Head of caudate nucleus (tissue), 42 donors: ENCODE measurements at places on chromosomes 12 and 14.

DNA sequence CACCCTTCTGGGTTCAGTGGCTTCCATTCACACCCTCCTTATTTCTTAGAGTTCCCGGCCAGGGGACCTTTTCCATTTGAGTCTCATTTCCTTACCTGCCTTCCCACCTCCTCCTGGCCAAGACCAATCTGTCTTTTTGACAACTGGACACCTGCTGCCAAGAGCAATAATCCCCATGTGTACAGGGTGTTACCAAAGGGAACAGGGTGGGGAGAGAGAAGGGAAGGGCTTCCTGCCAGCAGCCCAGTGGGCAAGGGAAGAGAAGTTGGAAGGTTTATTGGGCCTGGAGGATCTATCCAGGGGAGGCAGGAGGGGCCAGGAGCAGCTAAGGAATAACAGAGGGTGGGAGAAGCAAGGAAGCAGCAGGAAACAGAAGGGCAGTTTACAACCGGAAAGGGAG, 346.2 kb downstream of the C12orf75 start:
- no peak for DNase-seq

DNA sequence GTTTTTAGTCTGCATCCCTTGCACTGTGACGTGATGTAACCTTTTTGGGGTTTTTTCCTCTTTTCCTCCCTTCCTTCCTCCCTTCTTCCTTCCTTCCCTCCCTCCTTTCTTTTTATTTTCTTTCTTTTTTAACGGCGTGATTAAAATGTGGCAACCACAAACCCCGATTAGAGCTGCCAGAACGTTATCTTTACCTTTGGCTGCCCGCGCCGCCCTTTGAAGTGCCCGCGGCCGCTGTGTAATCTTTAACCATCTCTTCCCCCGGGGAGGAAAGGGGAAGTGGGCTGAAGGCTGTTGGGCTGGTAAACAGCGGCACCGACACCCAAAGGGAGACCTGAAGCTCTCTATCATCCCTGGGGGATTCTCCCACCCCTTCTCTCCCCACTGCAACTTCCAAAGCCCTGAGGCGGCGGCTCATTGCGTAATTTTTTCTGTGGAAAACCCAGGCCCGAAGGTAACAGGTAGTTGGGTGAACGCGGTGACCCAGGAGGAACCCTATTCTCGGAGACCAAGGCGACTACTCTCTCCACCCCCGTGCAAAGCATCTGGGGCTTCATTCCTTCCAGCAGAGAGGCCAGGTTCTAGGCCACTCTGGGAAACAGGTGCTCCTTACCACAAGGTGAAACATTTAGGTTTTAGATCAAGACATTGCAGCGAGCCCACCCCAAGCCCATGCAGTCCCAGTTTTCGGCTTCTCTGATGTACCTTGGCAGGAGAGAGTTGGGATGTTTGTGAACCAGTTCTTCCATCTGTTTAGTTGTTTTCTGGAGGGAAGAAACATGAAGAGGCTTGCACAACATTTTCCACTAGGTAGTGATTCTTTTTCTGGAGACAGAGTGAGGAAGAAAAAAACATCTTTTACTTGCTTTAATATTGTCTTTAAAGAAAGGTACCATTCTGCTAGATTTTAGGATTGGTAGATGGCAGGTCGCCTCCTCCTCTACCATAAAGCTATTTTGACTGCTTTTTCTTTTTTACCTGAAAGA, 1.5 kb downstream of the LGR5 start:
- no peak for DNase-seq

DNA sequence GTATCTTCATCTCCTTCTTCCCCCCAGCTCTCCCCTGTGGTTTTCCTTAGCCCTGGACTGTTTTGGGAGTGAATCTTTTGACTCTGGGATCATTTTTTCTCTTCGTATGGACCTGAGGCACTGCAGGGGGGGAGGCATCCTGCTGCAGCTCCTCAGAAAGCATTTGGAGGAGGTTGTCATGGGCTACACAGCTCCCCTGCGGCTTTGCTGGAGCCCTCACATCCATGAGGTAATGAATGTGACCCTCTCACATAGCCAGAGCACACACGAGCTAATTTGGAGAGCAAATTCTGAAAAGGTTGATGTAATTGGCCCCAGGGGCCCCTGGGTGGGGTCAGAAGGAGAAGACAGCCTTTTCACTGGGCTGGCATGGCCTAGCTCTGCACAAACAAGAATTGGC, 110.9 kb downstream of the PAH start:
- no peak for DNase-seq

GRCh38 chr12:131418121-131418520, 292.8 kb upstream of the SFSWAP start:
- no peak for DNase-seq

- no peak for DNase-seq
These were observed 615.4 kb upstream of the MIS18BP1 start for GRCh38 chr14:45868377-45868776.

DNA sequence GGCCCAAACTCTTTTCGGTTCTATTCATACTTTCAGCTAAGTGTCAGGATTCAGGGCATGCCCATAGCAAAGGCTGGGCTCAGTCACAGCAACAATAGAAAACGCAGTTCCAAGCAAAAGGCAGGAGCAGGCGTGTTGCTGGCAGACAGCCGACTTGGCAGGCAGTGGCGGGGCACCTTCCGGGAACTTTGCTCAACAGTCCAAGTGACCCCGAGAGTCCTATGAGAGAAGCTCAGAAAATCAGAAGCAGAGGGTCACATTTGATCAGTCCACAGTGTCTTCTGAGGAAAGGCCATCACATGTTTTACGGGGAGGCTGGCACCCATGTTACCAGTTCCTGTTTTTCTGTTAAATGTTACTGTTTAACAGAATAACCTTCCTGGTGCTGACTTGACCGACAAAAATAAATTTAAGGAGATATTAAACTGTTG, 115.0 kb downstream of the DACT1 start:
- DNase-seq, result peak; percentile 81

GRCh38 chr12:130838284-130838950, 633 bp downstream of the STX2 start:
- DNase-seq, result peak; percentile 25

GRCh38 chr12:126418400-126418799, 1353.2 kb downstream of the AACS start:
- DNase-seq, result no peak

- DNase-seq, result no peak
These were observed at the start of gene EXOC3L4 for GRCh38 chr14:103094406-103095209. Gene EXOC3L4 (plus strand): TSS chr14:103094725. CDS start chr14:103100220, 5,495 bp downstream.

DNA sequence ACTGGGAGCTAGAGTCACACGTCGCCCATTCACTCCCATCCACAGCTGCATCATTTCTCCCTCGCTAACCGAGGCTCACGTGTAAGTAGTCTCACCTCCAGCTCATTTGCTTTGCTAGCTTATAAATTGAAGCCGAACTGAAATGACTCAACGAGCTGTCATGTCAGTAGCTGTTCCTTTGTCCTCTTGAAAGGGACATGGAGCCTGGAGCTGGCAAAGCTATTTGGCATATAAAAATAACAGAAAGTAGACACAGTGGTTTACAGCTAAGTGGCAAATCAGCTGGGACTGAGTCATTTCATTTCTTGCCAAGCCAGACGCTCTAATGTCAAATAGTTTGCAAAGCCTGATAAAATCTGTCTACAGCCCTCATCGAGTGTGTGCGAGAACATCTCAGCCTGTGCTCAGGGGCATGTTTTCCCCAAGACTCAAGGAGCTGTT, 114.4 kb upstream of the TMEM233 start:
- no peak for DNase-seq
